Omental fat pad (tissue), 4 donors: ENCODE measurements at places on chromosomes 16 and 17. TPM values are rescaled to one million over a fixed set of nuclear protein-coding genes. Genes with fewer than 3 reads are reported as not detected.

NACA2 gene
- not detected for total RNA-seq

C16orf46 gene
- total RNA-seq, result 1.2 TPM

TBX6 gene
- not detected for total RNA-seq

STH gene
- not detected for total RNA-seq

CCDC78 gene
- 0.79 TPM for total RNA-seq

CHP2 gene
- not detected for total RNA-seq

ANKS4B gene
- not detected for total RNA-seq

KRTAP9-4 gene
- total RNA-seq, result not detected

GUCY2D gene
- total RNA-seq, result not detected

GRCh38 chr17:57750109-57750871 is 5.2 kb upstream of the CCDC182 start:
- no peak for DNase-seq

DNA sequence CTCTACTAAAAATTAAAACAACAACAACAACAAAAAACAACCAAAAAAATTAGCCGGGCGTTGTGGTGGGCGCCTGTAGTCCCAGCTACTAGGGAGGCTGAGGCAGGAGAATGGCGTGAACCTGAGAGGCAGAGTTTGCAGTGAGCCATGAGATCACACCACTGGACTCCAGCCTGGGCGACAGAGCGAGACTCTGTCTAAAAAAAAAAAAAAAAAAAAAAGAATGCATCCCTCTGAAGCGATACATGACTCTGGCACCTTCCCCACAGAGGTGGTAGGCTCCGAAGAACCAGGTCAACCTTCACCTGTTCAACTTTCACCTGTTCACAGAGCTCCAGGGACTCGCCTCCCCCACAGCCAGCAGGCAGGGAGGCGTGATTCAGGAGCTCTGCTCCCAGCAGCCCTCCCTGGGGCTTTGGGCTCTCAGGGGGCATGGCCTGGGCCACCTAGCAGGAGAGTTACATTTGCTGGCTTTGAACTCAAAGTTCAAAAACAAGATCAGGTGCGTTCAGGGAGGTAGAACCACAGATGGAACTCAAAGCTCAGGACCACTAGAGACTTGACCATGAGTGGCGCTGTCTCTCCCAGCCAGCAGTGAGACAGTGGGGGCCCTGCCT is 5.6 kb downstream of the VAC14 start:
- DNase-seq, result no peak

GRCh38 chr17:31743797-31744196 is 115.2 kb downstream of the COPRS start:
- DNase-seq, result no peak

- DNase-seq, result no peak
Observed at GRCh38 chr17:44384823-44385286, 4.6 kb downstream of the ITGA2B start.

DNA sequence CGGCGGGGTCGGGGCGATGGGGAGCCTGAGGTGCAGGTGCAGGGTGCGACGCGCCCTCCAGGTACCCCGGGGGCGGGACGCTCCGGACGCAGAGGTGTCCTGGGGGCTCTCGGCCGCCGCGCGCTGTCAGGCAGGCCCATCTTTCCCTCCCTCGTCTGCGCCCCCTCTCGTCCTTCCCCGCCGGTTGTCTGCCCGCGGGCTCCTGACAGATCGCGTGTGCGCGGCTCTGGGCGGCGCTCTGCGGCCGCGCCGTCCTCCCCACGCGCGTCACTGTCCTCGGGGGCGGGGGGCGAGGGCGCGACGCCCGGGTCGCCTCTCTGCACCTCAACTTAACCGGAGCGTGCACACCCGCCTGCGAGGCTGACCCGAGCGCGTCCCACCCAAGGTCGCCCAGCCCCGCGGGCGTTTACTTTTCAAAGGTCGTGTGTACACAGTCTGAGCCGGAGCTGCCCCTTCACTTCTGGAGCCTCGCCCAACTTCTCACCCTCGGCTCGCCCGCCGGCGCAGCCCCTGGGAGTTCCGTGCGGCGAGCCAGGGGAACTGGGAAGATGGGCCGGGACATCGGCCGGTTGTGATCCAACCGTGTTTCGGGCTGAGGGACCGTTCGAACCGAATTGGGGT is 512 bp downstream of the AKAP1 start:
- no peak for DNase-seq

DNA sequence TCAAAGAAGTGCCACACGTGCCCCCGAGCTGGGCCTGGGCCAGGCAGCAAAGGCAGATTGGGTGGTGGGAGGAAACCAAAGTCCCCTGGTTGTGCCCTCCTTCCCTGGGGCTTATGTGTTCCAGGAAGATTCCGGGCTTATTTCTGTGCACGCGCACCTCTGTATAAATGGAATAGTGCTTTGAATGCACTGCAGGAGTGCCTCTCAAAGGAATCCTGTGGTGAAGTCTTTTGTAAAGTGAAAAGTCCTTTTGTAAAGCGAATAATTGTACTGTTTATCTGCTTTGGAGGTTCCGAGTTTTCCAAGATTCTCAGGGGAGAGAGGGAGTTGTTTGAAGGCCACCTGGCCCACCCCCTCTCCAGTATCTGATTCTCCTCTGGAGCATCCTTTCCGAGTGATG is 26.8 kb downstream of the C17orf75 start:
- no peak for DNase-seq

DNA sequence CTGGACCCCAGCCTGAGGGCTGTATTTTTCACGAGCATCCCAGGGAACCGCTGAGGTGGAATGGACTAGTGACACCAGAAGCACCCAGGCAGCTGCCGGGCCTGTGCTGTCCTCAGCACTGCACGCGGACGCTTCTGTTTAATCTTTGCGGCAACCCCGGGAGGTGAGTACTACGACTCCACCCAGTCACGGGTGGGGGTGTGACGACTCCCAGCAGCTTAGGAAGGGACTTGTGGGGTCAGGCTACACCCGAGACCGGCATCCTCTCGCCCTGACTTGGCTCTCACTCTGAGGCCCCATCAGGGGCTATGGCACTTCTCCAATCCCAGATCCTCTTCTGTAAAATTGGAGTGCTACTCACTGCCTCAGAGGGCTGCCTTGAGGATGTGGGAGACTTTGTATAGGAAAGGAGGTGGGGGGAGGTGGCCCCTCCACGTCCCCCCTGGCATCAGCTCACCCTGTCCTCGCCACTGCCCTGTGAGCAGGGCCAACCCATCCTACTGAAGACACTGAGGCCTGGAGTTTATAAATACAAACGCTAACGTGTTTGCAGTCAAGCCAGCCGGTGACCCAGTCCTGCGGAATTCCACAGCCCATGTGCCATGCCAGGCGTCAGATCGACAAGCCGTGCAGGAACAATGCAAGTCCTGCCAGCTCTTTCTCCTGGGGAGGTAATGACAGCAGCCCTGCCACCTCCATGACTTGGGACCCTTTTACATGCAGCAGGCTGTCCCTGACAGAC is 44.4 kb downstream of the PPL start:
- DNase-seq, result no peak

GRCh38 chr17:33642002-33642401 is 348.9 kb upstream of the ASIC2 start:
- DNase-seq, result no peak

GRCh38 chr17:69466905-69467667 is 52.6 kb downstream of the MAP2K6 start:
- DNase-seq, result no peak

DNA sequence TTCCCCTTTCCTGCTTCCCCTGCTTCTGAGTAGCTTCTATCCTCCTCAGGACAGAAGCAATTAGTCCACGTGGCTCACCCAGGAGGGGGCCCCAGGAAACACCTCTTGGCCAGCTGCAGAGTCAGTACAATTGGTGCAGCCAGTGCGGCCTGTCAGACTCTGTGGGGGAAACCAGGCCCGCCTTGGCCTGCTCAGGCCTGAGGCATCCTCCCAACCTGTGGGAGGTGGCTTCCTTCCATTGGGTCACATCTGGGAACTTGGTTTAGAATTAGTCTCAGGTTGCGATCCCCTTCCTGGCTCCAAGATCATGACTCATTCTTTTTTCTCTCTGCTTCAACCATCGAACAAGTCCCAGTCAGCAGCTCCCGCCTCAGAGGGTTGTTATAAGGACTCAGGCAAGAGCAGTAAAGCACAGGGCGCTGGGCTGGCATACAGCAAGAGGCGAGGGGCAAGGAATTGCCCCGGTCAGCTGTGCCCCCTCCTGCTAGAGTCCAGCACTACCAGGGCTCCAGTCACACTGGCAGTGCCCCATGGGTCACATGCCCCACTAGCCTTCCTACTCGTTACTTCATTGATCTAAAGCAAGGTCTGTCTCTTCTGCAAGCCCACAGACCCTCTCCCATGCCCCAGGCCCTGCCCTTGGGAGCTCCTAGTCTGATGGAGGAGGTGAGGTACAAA is 8.1 kb upstream of the EPX start:
- DNase-seq, result no peak

DNA sequence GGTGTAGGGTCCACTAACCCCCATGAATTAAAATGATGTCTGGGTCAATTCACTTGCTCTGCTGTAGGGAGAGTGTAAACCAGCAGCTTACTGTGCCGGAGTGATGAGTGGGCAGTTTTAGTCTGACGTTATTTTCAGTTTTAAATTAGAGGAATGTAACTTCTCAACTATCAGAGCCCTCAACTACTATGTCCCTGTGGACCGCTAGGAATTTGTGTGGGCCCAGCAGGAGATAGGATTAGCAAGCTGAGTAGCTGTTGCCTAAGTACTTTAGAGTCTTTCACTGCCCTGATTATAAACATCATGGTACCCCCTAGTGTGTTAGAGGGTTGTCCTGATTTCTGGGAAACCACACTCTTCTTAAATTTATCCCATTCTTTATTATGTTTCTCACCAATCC is 11.4 kb downstream of the MARVELD3 start:
- DNase-seq, result no peak

DNA sequence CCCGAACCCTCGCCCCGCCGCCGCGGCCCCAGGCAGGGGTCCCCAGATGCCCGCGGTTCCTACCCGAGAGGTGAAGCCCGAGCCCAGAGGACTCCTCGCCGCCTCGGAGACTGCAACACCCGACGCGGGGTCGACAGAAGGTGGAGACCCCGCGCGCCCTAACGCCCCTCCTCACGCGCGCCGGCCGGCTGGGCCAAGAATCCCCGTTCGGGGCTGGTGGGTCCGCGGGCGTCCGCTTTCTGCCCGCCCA is 515 bp downstream of the SUMO2 start:
- DNase-seq, result no peak

DNA sequence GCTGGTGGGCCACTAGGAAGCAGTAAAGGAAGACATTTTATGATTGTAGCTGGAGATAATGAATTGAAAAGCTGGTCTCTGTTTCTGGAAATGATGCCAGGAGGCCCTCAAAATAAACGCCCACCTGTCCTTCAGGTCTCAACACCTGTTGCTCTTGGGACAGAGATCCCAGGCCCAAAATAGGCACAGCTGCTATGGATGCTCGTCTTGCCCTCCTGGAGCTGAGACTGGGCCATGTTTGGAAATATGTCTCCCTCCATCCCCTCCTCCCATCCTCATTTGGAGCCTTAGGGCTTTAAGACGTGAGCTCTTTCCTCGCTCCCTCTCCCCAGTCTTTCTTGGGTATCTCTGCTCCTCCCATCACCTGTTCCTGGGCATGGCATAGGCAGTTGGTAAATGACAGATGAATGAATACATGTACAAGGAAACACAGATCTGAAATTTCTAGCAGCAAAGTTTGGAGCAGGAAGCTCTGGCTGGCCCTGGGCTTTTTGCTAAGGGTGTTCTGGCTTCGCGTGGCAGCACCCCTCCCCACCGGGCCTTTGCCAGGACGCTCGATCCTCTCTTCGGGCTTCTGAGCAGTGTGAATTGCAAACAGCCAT is 33.3 kb downstream of the MYH3 start:
- no peak for DNase-seq

DNA sequence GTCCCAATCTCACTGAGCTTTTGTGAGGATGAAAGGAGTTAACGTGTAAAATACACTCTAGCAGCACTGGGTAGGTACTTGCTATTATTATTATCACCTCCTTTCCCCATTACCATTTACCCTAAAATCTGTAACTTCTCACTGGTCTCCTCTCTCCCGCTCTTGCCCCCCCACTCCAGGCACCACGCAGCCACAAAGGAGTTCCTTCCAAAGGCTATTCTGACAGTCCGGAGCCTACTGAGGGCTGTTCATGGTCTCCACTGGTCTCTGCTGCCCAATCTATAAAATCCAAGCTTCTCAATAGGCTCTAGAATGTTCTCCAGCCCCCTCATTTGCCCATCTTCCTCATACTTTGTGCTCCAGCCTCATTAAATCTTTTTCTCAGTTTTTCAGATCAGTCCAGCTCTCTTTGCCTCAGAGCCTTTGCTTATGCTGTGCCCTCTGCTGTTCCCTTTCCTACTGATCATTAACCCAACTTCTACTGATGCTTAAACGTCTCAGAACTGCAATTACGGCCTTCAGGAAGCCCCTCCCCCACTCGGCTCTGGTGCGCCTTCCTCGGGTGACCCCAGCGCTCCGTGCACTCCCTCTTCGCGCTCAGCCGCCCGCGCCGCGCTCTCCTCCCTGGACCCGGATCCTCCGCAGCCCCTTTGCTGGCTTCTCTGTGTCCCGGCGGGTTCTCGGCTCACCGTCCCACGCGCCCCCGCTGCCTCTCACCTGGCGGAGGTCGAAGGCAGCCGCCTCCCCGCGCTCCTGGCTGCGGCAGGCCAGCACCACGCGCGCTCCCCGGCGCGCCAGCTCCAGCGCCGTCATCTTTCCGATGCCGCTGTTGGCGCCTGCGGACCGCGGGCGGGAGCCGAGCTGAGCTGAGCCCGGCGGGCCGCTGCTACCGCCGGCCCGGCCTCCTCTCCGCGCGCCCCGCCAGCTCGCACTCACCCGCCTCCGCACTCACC is 737 bp downstream of the DHRS13 start:
- peak; percentile 34 for DNase-seq

DNA sequence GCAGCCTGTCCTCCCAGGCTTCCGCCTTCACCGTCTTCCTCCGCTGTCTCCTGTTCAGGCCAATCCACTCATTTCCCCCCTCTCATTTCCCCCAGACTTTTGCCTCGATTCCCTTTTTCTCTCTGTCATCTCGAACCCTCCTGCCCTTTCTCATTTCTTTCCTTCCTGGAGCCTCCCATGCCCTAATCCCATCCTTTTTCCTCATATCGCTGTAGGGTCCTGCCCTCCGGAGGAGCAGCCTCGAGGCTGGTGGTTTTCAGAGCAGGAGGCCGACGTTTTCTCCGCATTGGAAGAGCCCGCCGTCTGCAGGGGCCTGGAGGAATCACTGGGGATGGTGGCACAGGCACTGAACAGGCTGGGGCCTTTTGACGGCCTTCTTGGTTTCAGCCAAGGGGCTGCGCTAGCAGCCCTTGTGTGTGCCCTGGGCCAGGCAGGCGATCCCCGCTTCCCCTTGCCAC is 597 bp downstream of the OVCA2 start:
- DNase-seq, result no peak
